Neural progenitor cell (in vitro differentiated cells): ENCODE measurements at places on chromosomes 4 and X. TPM values are rescaled to one million over a fixed set of nuclear protein-coding genes. Genes with fewer than 3 reads are reported as not detected.

GRCh38 chr4:155802190-155802959 is 43.6 kb downstream of the GUCY1B1 start:
- no peak overlapping the region for H3K4me3 ChIP-seq
- H3K36me3 ChIP-seq = no peaks in the 10 kb centered on the region

DNA sequence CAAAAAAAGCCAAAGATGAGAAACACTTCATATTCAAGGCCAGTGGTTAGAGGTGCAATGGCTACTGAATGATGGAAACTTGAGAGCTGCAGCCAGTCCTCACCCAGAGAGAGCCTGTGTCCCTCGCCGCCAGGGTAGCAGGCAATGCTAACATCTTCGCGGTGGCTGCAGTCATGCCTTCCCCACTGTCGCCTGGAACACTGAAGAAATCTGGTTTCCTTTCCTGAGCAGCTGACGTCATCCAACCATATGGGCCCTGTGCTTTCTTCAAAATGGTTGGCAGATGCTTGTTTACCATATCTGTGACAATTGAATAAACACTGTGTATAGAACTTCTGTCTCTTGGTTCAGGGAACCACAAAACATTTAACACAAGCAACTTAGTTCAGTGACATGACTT is 39.7 kb downstream of the PRSS12 start:
- H3K4me1 ChIP-seq = no peaks in the 10 kb centered on the region
- H3K36me3 ChIP-seq = no peaks in the 10 kb centered on the region
- H3K27me3 ChIP-seq = no peaks in the 10 kb centered on the region
- H3K4me3 ChIP-seq = no peak overlapping the region
- H3K27ac ChIP-seq = no peak overlapping the region
- peak; percentile 16 for DNase-seq

- no peaks in the 10 kb centered on the region for H3K4me1 ChIP-seq
- no peak for DNase-seq
- no peak overlapping the region for H3K27ac ChIP-seq
- H3K27me3 ChIP-seq = no peaks in the 10 kb centered on the region
- no peak overlapping the region for H3K4me3 ChIP-seq
- no peaks in the 10 kb centered on the region for H3K36me3 ChIP-seq
Measured at GRCh38 chr4:81631958-81632441, 160.3 kb upstream of the RASGEF1B start.

Gene USO1
- total RNA-seq = 80.4 and 114 TPM in 2 replicates
